ENCODE measurements at places on chromosomes 16 and 17. TPM values are rescaled to one million over a fixed set of nuclear protein-coding genes. Genes with fewer than 3 reads are reported as not detected.

The TP53TG3C gene
- not detected for polyA plus RNA-seq

The GLIS2 gene
- polyA plus RNA-seq, result 13.1 TPM

The FOXJ1 gene
- polyA plus RNA-seq, result not detected

The SALL1 gene
- 0.22 TPM for polyA plus RNA-seq

The CDH16 gene
- 0.15 TPM for polyA plus RNA-seq

The TLCD1 gene
- polyA plus RNA-seq, result 3.4 TPM

The WNT9B gene
- 0.19 TPM for polyA plus RNA-seq

The CACNA1H gene
- 8.7 TPM for polyA plus RNA-seq

The CFAP52 gene
- polyA plus RNA-seq, result not detected

The FAM20A gene
- polyA plus RNA-seq, result 12.4 TPM

The MYH2 gene
- polyA plus RNA-seq, result 0.03 TPM

The ABCC12 gene
- polyA plus RNA-seq, result 0.01 TPM

The RSAD1 gene
- polyA plus RNA-seq, result 31.8 TPM

DNA sequence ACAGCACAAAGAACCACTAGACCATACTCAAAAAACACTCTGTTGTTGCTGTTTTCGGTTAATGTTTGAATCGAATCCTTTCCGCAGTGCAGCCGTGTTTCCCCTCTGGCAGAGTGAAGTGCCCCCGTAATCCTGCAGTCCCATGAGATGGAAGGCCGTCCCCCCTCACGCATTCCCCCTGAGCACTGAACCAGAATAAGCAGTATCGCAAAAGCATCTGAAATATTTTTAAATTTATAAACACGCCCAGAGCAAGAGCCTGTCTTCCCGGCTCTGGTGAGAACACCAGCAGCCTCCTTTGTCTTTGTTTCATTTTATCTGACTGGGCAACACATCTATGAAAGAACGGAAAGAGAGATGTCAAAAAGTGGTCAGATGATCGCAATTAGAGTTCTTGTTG is 121.0 kb upstream of the ADAMTS18 start:
- no peak for DNase-seq

- DNase-seq, result peak; percentile 80
These were observed 25.6 kb upstream of the MRPS23 start for GRCh38 chr17:57875290-57876022.

GRCh38 chr16:21590796-21591195 is 8.6 kb upstream of the METTL9 start:
- no peak for DNase-seq

GRCh38 chr16:59392911-59393310 is 658.8 kb upstream of the GOT2 start:
- no peak for DNase-seq

DNA sequence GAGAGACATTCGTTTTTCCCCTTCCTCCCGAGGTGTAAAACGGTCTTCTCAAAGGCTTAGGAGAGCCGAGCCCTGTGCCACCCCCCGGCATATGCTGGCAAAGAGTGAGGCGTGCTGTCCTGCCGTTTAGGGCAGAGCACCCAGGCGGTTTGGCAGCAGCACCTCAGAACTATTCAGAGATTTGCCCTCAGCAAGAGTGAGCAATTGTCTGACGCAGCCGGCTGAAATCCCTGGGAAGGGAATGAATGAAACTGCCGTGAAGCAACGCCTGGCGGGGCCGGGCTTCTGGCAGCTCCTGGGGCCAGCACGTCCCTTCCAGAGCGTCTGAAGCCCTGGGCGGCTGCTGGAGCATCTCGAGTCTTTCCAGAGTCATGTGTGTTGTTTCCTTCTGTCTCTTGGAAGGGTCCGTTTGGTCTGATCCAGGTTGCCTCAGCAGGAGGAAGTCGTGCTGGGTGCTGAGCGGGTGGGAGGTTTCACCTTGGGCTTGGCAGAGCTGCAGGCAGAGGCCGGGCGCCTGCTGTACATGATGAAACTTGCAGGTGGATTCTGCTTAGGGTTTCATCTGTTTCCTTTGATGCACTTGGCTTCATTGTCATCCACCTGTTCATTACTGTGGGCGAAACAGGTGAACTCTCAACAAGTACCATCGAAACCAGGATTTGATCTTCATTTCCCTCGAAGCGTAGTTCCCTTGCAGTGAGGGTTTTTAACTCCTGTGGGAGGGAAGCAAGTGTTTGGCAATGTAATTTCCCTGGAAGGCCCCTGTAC is 35.4 kb downstream of the TBCD start:
- no peak for DNase-seq

GRCh38 chr17:751269-752001 is 629 bp downstream of the GEMIN4 start:
- peak; percentile 17 for DNase-seq

- DNase-seq, result no peak
These were observed 1.6 kb upstream of the DHRS11 start for GRCh38 chr17:36590082-36590481.

GRCh38 chr17:32831223-32831622 is 45.7 kb downstream of the MYO1D start:
- no peak for DNase-seq

DNA sequence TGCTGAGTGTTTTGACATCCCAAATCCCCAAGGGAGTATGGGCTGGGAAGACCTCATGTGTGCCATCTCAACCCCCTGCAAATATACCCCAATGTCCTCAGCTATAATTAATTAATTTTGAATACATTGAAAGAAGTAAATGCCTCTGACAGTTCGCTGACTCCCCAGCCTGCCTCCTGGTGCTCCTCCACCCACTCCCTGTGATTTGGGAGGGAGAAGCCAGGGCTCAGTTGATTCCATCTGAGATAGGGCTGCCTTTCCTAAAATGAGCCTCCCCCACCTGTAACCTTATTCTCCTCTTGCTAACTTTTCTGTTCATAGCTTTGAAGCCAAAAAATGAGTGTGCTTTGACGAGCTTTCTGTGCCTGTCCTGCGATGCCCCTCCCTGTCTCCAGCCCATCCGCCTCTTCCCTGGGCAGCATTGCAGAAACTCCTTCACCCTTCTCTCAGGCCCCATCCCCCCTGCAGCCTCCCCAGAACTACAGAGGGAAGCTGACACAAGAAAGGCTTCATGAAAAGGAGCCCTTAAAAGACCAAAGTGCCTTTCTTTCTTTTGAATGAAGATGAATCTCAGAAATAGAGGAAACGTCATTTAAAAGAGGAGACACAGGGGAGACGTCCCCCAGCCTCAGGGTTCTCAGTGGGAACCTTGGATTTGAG is 70.3 kb downstream of the HLF start:
- no peak for DNase-seq

- DNase-seq, result no peak
These were observed 12.8 kb downstream of the CANT1 start for GRCh38 chr17:78996781-78997201.

DNA sequence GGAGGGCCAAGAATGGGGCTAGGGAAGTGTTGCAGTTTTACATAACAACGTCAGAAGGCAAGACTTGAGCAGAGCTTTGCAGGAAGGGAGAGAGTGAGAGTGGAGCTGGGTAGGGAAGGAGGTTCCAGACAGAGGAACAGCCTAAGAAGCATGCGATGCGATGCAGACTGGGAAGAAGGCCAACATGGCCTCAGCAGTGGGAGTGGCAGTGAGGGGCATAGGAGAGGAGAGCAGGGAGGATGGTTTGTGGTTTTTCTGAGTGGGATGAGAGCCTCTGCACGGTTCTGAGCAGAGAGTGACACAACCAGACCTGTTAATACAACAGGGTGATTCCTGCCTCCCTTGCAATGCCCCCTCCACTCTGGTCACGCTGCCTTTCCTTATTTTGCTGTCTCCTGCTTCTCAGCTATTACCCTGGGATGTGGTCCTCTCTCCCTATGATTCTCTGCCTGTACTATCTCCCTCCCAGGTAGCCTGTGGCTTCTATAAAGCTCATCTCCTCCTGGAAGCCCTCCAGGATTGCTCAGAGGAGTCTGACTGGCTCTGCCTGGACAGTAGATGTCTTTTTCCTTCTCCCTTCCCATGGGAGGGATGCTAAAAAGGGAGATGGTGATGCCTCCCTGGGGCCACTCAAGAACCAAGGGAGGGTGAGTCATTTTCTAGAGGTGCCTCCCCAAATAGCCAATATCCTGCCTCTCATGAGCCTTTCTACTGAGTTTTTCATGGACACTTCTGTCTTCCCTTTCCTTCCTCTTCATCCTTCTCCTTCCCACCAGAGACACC is 38.7 kb upstream of the NGFR start:
- DNase-seq, result no peak

GRCh38 chr17:70767102-70767701 is 597.9 kb downstream of the KCNJ2 start:
- DNase-seq, result no peak

DNA sequence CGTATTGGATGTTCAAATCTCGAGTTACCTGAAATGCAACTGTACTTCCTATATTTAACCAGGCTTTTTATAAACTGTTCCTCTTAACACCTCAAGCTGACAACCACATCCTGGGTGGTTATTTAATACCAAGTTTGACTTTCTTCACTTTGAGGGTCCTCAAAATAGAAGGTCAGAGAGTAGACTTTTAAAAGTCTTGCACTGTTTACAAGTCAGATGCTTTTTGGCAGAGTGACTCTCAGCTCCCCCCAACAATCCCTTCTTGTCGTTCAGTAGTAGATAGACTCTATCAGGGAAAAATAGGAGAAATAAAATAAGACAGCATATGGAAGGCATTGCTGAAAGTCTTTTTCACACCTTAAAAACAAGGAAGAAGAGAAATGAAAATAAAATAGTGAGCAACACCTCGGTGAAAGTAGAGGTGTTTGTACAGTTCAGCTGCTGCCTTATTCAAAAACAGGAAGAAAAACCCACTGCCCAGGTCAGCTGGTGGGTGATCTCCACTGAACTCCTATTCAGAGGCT is 650.4 kb downstream of the WWOX start:
- DNase-seq, result no peak

GRCh38 chr16:17769065-17769464 is 298.3 kb upstream of the XYLT1 start:
- no peak for DNase-seq

DNA sequence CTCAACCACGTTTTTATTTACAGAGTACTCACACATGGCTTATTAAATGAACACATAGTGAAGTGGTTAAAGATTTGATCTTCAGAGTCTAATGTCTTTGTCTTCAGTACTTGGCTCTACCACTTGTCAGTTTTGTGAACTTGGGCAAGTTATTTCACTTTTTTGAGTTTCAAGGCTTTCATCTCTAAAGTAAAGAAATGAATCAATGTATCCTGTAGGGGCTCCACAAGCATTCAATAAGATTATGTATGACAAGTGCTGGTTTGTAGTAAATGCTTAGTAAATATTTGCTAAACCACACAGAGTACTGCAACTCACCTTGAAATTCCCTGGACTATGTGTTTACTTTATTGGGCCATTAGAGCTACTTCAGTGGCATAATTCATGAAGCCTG is 446.0 kb upstream of the GOT2 start:
- no peak for DNase-seq

- no peak for DNase-seq
These were observed 8.9 kb upstream of the C16orf74 start for GRCh38 chr16:85759631-85760419.

DNA sequence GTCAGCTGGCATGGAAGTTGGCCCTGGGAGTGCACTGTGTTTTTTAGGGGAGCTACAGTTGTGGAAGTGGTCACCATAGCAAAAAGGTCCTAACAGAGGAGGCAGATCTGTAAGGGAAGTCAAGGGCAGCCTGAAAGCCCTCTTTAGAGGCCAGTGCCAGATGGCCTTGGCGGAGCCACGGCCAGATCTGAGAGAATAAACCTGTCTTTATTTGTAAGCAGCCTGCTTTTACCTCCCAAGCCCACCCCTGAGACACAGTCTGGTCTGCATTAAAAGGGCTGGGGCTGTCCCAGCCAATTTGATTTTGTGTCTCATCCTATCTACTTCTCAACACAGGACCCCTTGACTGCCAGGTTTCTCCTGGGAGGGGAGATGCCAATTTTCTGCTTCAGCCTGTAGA is 51.0 kb upstream of the NOL11 start:
- no peak for DNase-seq

GRCh38 chr17:5179003-5179402 is 12.7 kb downstream of the ZNF594 start:
- DNase-seq, result no peak

- DNase-seq, result no peak
These were observed 19.2 kb downstream of the RBFOX1 start for GRCh38 chr16:7351610-7352510.

- peak; percentile 35 for DNase-seq
These were observed 28.9 kb upstream of the MAP3K14 start for GRCh38 chr17:45345554-45346215.

DNA sequence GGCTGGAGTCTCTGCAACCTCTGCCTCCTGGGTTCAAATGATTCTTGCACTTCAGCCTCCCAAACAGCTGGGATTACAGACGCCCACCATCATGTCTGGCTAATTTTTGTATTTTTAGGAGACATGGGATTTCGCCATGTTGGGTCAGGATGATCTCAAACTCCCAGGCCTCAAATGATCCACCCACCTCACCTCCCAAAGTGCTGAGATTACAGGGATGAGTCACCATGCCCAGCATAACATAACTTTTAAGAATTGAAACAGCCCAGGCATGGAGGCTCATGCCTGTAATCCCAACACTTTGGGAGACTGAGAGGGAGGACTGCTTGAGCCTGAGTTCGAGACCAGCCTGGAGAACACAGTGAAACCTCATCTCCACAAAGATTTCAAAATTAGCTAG is 2.5 kb downstream of the RSL1D1 start:
- no peak for DNase-seq

DNA sequence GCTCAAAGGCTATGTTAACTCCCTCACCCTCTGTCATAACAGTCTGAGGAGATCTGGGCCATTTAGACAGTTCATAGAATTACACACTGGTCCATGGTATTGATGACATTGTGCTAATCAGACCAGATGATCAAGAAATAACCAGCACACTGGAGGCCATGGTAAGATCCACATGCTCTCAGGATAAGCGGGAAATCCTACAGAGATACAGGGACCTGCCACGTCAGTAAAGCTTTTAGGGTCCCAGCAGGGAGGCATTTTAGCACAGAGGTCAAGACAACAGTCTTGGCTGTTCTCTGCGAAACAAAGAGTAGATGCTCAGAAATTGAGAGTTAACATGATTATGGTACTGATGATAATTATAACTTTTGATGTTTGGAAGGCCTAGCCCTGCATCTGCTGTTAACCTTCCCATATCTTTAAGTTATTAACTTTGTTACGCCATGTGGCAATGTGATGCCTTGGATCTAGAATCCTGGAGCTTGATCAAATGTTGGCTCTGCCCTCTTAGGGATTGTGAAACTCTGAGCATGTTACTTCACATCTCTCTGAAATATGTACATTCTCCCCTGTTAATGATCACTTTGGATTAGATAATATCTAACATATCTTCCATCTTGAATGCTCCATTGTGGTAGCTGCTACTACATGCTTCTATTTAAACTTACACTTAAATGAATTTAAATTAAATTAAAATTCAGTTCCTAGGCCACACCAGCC is 172.0 kb upstream of the SOX9 start:
- no peak for DNase-seq

- DNase-seq, result no peak
These were observed 12.5 kb downstream of the RARA start for GRCh38 chr17:40321524-40321929.

DNA sequence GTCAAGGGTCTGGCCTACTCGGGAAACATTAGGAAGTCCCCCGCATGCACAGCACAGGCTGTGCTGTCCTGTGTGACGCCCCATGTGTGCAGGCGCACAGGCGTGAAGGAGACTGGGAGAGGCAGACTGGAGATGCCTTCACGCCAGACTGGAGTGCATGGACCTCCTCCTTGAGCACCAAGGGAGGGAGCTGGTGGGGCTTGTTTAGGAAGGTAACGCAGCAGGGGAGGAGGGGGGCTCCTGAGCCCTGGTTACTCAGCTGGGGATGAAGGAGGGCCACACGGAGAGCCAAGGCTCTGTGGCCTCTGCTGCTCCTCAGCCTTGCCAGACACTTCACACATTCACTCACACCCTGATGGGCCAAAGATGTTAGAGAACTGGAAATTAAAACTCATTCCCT is 7.7 kb downstream of the HSDL1 start:
- no peak for DNase-seq

- DNase-seq, result no peak
These were observed 51.7 kb downstream of the CMC2 start for GRCh38 chr16:80954985-80955384.
